ENCODE measurements at places on chromosomes 12 and 14.

DNA sequence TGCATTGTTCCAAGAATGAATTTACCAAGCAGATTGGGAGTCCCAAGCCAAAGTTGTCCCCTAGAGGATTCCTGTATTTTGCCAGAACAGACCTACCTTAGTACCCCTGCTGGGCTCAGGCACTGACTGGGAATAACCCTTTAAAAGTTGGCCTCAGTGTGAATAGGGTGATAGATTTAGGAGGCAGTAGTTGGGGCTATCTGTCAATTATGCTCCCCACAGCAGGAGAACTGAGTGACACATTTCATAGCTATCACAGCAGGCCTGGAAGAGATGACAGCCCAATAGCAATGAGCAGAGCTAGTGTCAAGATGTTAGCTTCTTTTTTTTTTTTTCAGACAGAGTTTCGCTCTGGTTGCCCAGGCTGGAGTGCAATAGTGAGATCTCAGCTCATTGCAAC lies 14.3 kb upstream of the LRP6 start:
- DNase-seq = no peak

GRCh38 chr12:116650585-116651087 lies 87.2 kb downstream of the SPRING1 start:
- no peak for DNase-seq

DNA sequence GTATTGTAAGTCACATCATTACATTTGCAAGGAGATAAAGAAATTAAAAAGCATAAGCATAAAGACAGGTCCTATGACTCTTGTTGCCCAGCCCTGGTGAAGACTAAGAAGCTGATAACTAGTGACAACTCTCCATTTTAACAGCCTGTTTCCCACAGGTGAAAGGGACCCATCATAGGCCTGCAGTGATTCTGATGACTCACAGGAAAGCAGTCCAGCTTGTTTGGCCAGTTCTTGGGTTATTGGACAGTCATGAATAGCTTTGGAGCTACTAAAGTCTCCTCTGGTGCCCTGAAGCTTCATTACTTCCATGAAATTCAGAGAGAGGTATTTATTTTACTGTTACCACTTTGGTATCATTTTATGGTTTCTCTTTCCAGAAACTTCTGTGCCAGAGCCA lies 55.5 kb upstream of the DYRK2 start:
- no peak for DNase-seq

DNA sequence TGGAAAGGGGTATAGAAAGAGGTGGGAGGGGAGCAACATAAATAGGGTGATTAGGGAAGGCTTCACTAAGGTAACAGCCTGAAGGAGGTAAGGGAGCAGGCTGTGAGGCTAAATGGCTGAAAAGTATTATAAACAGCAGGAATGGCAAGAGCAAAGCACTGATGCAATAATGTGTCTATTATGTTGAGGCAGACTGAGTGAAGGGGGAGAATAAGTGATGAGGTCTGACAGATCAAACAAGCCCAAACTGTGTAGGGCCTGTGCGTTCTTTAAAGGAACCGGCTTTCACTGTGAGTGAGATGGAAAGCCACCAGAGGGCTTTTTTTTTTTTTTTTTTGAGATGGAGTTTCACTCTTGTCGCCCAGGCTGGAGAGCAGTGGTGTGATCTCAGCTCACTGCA lies 6.7 kb upstream of the VCPKMT start:
- no peak for DNase-seq

Data from NCI-H1105 treated with DMSO at 0.1 percent for 48 hours (cell line).